ENCODE measurements at places on chromosomes 12 and 14.

DNA sequence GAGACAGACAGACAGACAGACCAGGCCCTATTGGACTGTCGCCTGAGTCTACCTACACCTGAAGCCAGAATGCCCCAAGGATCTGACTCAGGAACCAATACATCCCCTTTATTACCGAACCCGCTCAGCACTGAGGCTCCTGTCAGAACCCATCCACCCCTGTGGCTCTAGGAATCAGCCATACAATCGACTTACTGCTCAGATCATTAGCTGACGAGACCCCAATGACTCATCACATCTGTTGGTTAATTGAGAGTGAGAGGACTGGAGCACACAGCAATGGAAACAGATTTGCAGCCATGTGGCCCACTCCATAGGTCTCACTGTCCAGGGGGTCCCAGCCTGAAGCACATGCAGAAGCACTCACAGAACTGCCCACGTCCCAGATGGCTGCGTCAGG lies 15.2 kb downstream of the ITPK1 start:
- no peak for DNase-seq

DNA sequence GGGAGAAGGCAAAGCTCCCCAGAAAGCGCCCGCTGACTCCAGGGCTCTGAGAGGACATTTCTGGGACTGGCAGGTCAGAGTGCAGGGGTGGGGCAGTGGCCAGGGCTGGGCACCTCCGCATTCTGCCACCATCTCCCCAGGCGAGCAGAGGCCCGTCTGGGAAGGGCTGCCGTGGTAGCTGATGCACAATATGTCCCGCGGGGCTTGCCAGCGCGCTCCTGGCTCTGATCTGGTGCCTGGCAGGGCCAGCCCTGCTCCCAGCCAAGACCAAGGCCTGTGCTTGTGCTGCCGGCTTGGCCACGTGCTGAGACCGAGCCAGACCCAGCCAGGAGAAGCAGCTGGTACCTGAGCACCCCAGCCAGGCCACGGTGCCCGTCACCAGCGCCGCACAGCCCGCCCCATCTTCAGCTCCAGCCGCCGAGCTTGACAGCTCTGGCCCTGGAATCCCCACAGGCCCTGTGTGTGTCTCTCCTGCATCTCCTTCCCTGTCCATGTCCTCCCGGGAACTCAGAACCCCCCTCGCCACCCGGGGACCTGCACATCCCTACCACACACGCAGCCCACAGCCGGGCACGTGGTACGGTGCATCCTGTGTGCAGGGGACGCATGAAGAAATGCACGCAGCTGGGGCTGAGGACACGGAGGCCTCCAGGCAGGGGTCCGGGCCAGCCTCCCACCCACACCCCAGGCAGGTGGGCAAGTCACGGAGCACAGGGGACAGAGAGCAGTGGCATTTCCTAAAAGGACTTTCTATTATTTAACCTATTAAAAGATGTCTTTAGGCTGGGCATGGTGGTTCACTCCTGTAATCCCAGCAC lies 68.6 kb upstream of the C14orf180 start:
- no peak for DNase-seq

GRCh38 chr14:61282746-61283145 lies 1.6 kb upstream of the TMEM30B start:
- no peak for DNase-seq

- no peak for DNase-seq
These were observed 217.6 kb downstream of the EFCAB11 start for GRCh38 chr14:89736881-89737280.

GRCh38 chr14:37143475-37143874 lies 28.9 kb downstream of the SLC25A21 start:
- no peak for DNase-seq

DNA sequence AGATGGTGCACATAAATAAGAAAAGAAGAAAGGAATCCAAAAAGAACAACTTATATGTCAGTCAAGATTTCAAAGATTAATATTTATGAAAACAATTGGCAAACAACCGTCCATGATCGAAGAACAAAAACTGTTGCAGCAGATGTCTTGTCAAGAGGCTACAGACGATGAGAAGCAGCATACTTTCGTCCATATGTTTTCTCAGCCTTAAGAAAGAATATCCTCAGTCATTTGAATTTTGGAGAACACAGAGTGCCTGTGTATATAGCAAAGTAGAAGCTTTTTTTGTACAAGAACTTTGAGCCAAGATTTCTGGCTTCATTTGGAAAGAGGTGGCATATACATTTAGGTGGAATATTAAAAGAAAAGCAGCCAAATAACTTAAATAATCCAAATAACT lies 297.2 kb downstream of the ITPR2 start:
- no peak for DNase-seq

GRCh38 chr14:69262516-69262915 lies 2.6 kb downstream of the GALNT16 start:
- DNase-seq: no peak

GRCh38 chr14:49858383-49858782 lies 5.8 kb upstream of the NEMF start:
- DNase-seq: no peak

DNA sequence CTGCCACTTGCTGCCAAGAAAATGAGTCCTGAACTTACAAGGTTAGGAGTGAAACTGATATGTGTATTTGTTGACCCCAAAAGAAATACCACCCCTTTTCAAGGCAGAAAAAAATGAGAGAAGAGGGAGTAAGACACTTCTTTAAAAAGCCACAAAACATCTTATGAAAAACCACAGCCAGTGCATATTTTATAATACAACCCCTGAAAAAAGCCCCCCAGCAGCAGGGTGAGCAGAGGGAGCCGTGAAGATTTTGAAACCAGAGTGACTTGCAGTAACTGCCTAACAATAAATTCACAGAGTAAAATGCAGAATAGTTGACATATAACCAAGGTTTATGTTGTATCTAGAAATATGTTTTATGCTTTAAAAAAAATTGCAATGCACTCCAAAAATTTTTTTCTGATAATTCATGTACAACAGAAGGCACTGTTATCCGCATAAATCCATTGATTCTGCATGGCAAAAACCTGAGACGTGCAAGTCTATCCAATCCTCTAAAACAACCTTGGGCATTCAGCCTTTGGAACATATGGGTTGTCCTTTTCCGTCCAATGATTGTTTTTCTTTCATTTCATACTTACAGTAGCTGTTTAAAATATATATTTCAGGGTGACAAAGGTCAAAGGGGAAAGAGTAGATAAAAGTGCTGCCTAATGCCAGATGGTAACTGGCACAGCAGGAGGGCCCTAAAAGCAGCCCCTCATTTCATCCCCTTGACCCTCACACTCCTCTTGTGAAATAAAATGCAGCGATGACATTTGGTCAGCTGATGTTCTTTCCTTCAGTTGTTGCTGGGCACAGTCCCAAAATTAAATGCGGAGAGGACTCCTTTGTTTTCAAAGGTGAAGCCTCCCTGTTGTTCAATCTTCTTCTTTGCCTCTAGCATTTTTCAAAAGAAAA lies 65.3 kb downstream of the IPO8 start:
- no peak for DNase-seq

GRCh38 chr14:100810861-100811461 lies 15.0 kb upstream of the MEG3 start:
- no peak for DNase-seq

DNA sequence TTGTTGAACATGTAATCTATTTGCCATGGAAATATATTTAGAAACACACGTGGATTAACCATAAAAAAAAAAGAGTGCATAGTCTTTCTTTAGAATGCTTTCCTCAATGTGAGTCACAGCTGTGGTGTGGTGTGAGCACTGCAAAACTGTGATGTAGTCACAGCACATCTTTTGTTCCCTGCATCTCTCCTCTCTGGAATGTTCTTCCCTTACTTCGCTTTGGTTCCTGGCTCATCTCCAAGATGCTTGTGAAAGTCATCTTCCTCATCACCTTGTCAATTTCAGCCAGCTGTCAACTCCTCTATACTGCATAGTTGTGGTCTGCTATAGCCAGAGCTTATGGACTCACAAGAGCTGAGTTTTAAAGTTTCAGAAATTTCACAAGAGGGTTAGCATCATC lies 60.2 kb downstream of the STAB2 start:
- DNase-seq: no peak

Data from thyroid gland (tissue), 4 donors.